ENCODE measurements at places on chromosomes 11 and 22. TPM values are rescaled to one million over a fixed set of nuclear protein-coding genes. Genes with fewer than 3 reads are reported as not detected.

DNA sequence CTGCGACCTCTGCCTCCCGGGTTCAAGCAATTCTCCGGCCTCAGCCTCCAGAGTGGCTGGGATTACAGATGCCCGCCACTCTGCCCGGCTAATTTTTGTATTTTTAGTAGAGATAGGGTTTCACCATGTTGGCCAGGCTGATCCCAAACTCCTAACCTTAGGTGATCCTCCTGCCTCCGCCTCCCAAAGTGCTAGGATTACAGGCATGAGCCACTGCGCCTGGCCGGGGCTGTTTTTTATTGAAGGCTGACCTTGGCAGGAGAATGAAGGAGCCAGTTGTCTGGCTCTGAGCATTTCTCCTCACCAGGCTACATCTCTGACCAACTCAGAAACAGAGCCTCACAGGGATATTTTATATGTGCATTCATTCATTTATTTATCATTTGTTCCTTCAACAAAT lies 2.3 kb downstream of the KIAA1671 start:
- DNase-seq = no peak
- no peak overlapping the region for H3K4me3 ChIP-seq
- peaks cover 40% of the 10 kb centered on the region for H3K4me1 ChIP-seq
- H3K27ac ChIP-seq = no peak overlapping the region

- H3K27ac ChIP-seq = peak overlapping the region; percentile 72
- no peaks in the 10 kb centered on the region for H3K27me3 ChIP-seq
- H3K36me3 ChIP-seq = no peaks in the 10 kb centered on the region
- peaks cover 21% of the 10 kb centered on the region for H3K4me1 ChIP-seq
- no peak overlapping the region for H3K4me3 ChIP-seq
- no peak for DNase-seq
Measured at GRCh38 chr11:12824281-12825041, 150.2 kb downstream of the TEAD1 start.

GRCh38 chr11:108959874-108960273 lies 295.0 kb downstream of the DDX10 start:
- no peaks in the 10 kb centered on the region for H3K4me1 ChIP-seq
- H3K36me3 ChIP-seq = no peaks in the 10 kb centered on the region
- H3K27ac ChIP-seq = no peak overlapping the region
- DNase-seq = no peak

DNA sequence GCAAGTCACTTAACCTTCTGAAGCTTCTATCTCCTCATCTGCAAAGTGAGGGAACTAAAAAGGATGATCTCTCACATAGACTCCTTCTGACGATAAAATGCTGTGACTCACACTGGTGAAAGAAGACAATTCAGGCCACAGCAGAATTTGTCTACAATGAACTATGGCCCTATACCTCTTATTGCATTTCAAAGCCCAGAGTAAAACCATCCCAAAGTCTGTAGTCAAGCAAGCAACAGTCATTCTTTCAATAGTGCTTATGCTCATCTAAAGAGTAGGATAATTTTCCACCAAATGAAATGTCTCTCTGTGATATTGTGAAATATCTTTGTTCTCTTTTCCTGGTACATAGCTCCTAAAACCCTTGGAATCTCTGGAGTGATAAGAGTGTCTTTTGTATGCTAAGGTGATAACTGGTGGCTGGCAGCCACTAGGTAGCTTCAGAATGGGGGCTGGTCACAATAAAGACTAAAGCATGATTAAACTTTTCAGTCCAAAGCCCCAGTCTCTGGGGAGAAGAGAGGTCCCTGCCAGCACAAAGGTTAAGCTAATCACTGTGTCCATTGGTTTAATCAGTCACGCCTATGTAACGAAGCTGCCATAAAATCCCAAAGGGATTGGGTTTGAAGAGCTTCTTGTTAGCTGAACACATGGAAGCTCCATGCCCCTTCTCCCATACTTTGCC lies 30.8 kb downstream of the SYTL2 start:
- no peak overlapping the region for H3K4me3 ChIP-seq
- no peaks in the 10 kb centered on the region for H3K27me3 ChIP-seq
- no peaks in the 10 kb centered on the region for H3K4me1 ChIP-seq
- no peak overlapping the region for H3K27ac ChIP-seq
- no peak for DNase-seq

- no peaks in the 10 kb centered on the region for H3K36me3 ChIP-seq
- no peak overlapping the region for H3K27ac ChIP-seq
- H3K4me1 ChIP-seq = peaks cover 26% of the 10 kb centered on the region
- no peak for DNase-seq
- no peaks in the 10 kb centered on the region for H3K27me3 ChIP-seq
Measured at GRCh38 chr11:2298795-2299761, 2.6 kb downstream of the C11orf21 start.

GRCh38 chr22:32542677-32543357 lies 68.2 kb downstream of the FBXO7 start:
- peaks cover 12% of the 10 kb centered on the region for H3K4me1 ChIP-seq
- H3K4me3 ChIP-seq = no peak overlapping the region
- no peak overlapping the region for H3K27ac ChIP-seq
- no peaks in the 10 kb centered on the region for H3K27me3 ChIP-seq

The RASGRP2 gene
- 23.7 TPM for total RNA-seq

The CABP4 gene
- total RNA-seq = 0.39 TPM
